CD4-positive, alpha-beta T cell treated with Interleukin-4 for 4 hours (primary cell): ENCODE measurements at places on chromosomes 5 and 9.

DNA sequence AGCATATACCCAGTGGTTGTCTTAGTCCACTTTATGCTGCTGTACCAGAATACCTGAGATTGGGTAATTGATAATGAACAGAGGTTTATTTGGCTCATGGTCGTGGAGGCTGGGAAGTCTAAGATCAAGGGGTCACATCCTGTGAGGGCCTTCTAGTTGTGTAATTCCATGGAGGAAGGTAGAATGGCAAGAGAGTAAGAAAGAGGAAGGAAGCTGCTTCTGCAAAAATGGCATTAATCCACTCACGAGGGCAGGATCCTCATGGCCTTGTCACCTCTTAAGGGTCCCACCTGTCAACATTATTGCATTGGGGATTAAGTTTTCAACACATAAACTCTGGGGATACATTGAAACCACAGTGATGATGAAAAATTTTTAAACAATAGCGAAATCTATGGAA, 17.0 kb downstream of the BTNL8 start:
- no peak for DNase-seq

DNA sequence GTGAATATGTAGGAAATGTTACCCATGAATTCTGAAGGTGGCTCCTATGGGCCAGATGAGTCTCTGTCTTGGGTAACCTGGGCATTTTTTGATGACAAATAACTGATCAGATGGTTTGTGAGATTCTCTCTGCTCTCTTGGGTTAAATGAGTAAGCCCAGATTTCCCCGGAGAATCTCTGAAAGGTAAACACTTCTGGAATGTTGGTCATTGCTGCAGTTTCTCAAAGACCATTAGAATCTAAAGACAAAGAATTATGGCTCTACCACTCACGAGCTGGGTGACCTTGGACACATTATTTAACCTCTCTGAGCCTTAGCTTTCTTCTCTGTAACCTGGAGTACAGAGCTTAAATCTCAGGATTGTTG, 191.2 kb downstream of the DAB2IP start:
- DNase-seq, result no peak

GRCh38 chr9:109816490-109816889, 36.5 kb downstream of the PALM2AKAP2 start:
- DNase-seq, result no peak

DNA sequence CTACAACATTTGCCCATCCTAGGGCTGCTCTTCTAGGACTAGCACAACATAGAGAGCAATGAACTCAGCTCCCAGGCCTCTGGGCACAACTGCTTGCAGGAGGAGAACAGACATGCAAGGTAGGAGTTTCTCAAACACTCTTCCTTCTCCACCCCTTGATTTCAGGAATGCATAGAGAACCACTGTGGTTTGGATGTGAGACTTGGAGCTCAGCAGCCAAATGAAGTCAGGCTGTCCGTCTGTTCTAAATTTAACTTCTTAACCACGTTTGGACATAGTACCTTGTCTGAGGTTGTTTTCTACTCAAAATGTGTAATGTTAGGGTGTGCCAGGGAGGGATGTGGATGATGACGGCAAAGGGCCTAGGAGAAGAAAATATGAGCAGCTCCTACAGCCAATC, 515.1 kb upstream of the TNC start:
- DNase-seq, result no peak

DNA sequence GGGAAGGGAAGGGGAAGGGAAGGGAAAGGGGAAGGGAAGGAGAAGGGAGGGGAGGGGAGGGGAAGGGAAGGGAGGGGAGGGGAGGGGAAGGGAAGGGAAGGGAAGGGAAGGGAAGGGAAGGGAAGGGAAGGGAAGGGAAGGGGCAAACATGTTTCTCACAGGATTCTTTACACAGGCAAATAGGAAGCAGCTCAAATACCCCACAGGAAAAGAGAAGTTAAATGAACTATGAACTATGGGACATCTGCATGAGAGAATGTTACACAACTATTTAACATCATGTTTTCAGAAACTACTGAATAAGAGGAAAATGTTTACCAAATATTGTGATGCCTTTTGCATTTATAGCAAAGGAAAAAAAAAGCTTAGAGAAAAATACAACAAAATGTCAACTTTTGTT, 125.4 kb upstream of the SLC30A5 start:
- DNase-seq, result no peak

DNA sequence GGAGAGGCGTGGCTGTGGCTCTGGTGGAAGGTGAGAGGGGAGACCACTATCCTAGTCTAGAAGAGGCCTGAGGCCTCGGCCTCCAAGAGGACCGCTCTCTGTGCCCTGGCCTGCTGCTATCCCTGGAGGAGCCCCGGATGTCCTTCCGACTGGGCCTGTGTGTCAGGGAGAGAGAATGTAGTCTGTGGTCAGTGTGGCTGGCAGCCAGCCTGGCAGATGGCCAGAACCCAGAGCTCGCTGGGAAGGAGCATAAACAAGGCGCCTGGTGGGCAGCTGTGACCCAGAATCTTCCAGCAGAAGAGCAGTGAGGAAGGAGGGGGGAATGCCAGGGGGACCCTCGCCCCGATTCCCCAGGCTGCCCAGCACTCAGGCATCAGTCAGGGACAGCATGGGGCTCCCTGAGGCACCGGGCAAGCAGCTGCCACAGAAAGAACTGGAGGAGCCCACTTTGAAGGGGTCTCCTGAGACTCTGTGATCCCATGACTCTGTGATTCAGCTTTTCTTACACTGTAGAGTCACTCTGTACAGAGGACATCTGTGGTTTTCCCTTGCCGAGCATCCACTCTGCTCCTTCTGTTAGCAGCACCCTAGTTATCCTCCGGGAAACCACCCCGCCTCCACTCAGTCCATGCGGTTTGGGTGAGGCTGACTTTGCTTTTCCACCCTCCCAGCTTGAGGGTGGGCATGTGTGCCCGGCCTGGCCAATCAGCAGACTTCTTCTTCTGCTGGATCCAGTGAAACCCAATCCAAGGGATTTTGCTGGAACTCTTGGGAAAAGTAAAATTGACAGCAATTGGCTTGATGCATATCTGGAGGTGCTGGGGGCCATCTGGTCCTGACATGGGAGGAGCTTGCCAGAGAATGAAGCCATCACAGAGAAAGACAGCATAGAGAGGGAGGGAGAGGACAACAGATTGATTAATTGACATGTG, 46.2 kb upstream of the PWWP2A start:
- no peak for DNase-seq

DNA sequence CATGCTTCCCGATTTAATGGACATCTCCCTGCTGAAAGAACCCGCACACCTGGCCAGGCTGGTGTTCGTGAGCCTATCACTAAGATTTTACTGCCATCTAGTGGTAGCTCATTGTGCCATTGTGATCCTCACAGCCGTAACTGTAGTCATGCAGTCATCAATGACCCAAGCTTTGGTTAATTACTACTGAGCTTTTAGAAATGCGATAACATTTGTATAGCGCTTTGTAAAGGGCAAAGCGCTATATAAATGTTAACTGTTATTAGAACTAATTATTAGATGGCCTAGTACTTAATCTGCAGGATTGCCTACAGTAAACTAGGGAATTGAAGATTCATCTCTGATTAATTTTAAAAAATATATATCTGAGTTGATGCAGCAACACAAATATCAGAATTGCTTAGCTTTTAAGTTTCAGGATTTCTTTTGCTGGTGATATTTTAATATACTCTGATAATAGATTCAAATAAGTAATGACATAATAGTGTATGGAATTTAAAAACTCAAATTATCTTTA, 90.2 kb downstream of the HACD4 start:
- DNase-seq, result peak; percentile 77

- DNase-seq, result no peak
Measured at GRCh38 chr9:83336706-83337105, 201.5 kb downstream of the FRMD3 start.

GRCh38 chr5:14922456-14922855, 50.9 kb upstream of the ANKH start:
- no peak for DNase-seq

DNA sequence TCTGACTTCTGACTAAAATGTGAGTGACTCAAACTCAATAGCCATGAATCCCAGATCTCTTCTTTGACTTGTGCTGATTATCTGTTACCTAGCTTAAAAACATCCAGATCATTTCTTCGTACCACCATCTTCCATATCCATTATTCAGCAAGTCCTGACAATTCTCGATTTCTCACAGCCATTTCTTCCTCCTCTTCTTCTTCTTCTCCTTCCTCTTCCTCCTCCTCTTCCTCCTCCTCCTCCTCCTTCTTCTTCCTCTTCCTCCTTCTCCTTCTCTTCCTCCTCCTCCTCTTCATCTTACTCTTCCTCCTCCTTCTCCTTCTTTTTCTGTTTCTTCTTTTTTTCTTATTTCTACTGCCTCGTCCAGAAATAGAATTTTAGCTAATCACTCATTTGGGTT, 77.0 kb upstream of the MAP1B start:
- no peak for DNase-seq

DNA sequence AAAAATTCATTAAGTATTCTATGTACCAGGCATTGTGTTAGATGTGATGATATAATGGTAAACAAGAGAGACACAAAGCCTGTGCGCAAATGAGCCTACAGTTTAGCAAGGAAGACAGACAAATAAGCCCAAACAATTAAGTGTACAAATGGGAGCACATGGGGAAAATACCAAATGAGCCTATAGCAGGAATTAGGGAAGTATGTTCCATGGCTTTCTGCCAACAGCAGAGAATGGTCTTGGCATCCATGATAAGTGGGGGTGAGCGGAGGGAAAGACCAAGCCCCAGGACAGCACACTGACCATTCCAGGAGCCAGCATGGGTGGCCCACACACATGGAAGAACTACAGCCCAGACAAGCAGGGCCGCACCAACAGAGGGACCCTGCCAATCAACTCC, 369.7 kb downstream of the DEPDC1B start:
- no peak for DNase-seq

GRCh38 chr5:135235551-135236227, 163.3 kb downstream of the MACROH2A1 start:
- DNase-seq, result no peak

DNA sequence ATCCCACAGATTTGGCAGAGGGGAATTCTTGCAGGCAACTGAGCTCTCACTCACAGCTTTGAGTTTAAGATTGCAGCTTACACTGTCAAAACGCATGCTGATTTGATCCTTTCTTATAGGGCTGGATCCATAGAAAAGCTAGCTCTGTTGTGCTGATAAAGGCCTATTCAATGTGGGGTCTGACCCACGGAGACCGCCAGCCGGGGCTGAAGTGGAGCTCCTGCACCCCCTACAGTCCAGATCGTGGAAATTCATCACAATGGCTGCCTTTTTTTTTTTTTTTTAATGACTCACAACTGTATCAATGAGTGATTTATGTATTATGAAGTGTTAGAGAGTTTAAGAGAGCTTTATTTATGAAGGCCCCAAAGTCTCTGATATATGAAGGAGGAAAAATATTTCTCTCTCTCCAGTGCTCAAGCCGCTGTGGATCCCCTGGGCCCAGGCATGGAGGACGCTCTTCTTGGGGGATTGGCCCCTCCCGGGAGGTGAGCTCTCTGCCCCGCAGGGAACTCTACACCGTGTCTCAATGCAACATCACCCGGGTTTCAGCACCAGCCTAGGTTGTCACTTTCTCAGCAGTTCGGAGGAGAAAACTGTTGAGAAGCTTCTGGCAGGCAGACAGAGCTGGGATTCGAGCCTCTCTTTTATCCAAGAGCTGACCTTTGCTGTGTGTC, 700.2 kb downstream of the IRX1 start:
- DNase-seq, result no peak

DNA sequence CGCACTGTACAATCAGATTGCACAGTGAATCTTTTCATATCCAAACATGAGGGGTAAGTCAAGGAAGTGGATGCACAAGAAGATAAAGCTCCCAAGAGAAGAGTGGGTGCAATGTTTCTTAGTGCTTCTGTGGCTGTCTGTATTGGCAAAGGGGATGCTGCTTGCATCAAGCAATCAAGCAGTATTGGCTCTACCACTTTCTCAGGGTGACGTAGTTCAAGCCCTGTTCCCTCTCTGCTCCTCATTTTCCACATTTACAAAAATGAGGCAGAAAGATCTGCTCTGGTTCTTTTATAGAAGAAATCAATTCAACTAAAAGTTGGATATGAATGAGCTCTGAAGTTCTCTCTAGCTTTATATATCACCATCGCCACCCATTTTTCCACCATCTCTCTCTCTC, 2.3 kb downstream of the TNFSF8 start:
- no peak for DNase-seq

DNA sequence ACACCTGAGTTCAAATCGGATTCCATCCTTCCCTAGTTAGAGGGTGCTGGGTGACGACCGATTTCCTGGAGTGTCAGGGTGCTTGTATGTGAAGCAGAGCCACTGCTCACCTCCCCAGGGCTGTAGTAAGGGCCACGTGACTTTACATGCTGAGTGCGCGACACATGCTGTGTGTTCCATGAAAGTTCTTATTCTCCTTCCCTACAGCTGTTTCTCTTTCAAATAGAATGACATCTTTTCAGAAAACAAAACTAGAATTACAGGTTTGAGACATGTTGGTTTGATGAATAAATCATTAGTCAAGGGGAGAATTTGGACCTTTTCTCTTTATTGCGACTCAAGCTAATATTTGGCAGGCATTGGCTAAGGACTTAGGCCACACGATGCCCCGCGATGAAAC, 113.1 kb downstream of the JMY start:
- DNase-seq, result no peak

- DNase-seq, result no peak
Measured at GRCh38 chr9:70205366-70206020, 53.3 kb upstream of the SMC5 start.

DNA sequence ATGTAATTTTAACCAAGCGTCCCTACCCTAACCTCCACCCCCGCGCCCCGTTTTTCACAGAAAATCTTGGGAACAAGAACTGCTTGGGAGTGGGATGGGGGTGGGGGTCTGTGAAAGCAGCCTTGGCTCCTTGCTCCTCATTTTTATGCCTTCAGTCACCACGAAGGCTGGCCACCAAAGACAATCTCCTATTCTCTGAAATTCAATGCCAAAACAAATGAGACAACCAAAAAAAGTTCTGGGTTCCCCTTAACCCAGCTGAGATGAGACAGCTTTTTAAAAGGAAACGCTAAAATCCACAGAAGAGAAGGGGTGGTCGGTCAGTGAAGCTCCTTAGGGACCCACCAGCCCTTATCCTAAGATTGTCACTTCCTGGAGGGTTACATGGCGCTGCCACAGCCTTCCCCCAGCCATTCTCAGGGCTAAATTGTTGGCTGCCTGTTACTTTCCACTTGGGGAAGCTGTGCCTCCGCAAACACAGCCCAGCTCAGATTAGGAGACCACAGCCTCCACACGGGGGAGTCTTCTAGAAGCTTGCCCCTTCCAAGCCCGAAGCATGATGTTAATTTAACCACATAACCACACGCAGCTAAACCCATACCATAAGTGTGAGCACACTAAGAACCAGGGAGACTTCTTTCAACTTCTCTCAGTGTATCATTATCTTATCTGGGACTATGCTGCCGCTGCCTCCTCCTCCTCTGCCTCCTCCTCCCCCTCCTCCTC, 136.3 kb downstream of the FOXD1 start:
- DNase-seq, result peak; percentile 2

GRCh38 chr9:114729706-114730105, 47.7 kb upstream of the TEX48 start:
- DNase-seq, result no peak

GRCh38 chr9:136527721-136528710, 17.8 kb downstream of the NOTCH1 start:
- no peak for DNase-seq

GRCh38 chr9:88749420-88749819, 214.4 kb downstream of the NXNL2 start:
- DNase-seq, result no peak
